ENCODE measurements at places on chromosomes 6 and 20.
A peak's percentile ranks its signal among the peaks of the same experiment; 100 is the strongest.

DNA sequence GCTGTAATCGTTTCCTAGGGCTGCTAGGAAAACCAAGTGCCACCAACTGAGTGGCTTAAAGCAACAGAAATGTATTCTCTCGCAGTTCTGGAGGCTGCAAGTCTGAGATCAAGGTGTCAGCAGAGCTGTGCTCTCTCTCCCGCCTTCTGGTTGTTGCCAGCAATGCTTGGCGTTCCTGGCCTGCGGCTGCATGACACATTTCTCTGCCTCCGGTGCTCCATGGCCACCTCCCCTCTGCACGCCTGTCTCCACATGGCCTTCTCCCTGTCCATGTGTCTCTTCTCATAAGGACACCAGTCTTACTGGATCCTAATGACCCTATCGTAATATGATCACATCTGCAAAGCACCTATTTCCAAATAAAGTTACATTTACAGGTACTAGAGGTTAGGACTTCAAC is 91.7 kb upstream of the AKAP12 start:
- DNase-seq = no peak

DNA sequence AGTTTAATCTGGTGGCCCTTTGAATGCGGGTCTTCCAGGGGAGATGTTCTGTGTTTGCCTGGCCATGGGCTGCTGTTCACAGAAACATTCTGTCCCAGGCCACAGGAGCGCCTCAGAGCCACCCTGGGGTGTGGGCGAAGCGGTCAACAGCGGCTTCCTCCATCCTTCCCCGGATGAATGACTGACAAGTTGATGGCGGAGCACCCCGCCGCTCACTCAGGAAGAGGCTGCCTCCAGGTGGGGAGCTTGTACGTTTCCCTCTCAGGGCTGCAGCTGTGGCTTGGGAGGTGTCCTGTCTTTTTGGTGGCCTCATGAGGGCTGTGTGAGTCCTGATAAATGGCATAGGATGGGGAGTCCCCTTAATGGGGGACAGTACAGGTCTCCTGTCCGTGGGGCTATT is 178.4 kb downstream of the NRN1 start:
- DNase-seq = no peak

- no peak for DNase-seq
These were observed 52.8 kb downstream of the NCOA7 start for GRCh38 chr6:125843593-125843992.

- DNase-seq = peak; percentile 91
These were observed 55.0 kb upstream of the VSX1 start for GRCh38 chr20:25136643-25137559.

DNA sequence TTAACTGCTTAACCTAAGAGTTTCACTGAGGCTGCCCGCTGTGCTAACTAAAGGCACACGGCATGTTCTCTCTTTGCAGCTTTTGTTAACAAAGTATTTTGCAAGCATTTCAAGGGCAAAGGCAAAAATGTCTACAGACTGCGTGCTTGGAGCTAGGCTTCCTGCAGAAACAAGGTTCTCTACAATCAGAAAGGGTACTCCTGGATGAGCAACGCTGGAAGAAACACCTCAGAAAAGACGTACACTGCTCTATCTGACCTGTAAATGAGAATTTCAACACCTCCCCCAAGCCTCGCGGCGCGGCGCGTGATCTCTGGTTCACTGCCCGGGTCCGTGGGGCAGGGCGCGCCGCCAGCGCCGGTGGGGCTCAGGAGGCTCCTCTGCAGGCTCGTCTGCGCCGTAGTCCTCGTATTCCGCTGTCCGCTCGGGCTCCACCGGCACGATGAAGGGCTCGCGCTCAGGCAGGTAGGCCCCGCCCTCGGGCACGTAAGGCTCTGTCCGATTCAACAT is 120.9 kb downstream of the COL12A1 start:
- DNase-seq = no peak

GRCh38 chr6:110439356-110439755 is 24.0 kb upstream of the DDO start:
- DNase-seq = no peak

DNA sequence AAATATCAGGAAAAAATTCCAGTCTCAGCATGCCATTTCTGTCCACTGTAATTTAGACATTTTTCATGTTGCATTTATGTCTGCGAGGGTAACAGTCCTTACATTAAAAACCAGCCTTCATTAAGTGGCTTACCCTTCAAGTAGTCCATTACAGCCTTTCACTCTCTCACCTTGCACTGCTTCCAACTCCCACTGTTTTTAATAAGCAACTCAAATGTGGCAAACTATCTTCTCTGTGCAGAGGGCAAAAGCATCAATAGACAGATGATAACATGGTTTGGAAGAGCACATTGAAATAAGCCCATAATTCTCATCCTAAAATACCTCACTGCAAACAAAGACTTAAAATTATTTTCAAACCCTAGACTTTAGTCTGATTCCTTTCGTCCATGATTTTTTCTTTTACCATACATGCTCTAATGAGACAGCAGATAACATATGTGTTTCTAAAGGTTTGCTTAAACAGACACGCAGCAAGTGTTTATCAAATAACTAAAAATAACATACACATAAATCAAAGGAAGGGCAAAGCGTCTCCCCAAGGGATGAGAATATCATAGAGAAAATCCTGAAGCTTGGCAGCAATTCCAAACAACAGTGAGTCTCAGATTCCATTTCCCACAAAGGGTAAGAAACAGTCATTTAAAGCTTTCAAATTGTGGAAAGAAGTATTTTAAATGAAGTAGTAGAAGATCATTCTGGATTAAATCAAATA is 130.4 kb downstream of the PTPRK start:
- DNase-seq = no peak

DNA sequence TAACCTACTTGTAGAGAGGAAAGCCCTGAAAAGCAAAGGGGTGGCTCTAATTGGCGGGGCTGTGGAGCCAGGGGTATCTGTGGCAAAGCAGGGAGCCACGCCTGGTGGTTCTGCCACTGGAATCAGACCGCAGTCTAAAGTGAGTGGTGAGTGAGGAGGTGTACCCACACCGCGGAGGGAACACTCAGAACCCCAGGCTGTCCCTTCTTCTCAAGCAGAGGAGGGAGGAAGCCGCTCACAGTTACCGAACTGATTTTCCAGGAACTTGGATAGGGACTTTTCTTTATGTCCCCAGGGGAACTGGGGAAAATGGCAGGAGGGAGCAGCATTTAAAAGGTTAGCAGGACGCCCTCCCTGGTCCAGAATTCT is 287.2 kb downstream of the TAF4 start:
- DNase-seq = no peak

DNA sequence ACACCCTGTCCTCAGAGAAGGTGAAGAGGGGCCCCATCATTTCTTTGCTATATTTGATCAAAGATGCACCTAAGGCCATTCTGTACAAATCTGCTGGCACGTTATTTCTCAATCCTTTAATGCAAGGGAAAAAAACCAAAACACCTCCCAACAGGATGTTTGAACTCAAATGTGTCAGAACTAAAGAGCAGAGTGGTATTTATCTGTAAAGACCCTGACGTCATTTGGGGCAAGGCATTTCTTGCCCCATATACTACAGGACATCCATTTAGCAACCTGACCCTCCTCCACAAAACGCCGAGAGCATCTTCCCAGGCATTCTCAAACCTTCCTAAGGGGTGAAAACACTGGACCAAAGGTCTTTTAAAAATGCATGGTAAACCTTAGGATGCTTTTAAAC is 50.8 kb downstream of the ZMYND8 start:
- peak; percentile 37 for DNase-seq

Measured in fibroblast of mammary gland (primary cell).